ENCODE measurements at places on chromosomes 11 and 22.

DNA sequence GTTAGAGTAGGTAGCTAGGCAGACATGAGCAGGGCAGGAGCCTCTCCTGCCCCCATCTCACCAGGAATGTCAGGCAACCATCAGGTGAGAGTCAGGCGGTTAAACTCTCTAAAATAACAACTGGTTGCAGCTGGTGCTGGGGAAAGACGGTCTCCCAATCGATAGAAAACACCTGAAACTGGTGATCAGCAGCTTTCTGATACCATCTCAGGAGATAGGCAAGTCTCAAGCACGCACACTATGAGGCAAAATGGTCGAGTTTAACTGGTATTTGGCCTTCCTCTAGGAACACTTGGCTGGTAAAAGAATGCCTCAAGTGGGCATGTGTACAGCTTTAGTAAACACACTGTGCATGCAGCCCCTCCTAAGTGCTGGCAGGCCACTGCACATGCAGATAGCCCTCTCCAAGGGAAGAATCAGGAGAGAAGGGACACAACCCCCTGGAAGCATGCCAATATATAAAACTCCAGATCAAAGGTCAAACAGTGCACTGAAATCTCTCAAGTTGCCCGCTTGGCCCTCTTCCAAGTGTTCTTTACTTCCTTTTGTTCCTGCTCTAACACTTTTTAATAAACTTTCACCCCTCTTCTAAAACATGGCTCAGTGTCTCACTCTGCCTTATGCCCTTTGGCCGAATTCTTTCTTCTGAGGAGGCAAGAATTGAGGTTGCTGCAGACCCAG is 88.7 kb downstream of the USP35 start:
- no peak for DNase-seq

GRCh38 chr11:68878022-68878421 is 25.6 kb downstream of the MRPL21 start:
- DNase-seq = no peak

DNA sequence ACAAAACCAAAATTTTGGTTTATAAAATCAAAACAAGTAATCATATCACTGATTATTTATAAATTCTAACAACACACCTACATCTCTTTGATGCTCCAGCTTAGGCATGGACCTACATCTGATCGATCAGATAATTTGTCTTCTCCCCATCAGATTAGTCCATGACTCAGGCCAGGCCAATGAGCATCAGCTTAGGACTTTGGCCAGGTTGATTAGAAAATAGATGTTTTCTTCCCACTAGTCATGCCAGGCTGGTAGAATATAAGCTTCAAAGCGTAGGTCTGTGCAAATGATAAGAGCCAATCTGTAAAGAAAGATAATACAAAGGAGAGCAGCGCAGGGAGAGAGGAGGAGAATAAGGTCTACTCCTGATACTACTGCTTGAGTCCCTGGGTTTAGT is 1487.9 kb downstream of the FAM181B start:
- DNase-seq = no peak

GRCh38 chr22:30573594-30574094 is 821 bp downstream of the GAL3ST1 start:
- DNase-seq = no peak

- DNase-seq = no peak
Measured at GRCh38 chr22:30889996-30890480, 78.5 kb downstream of the MORC2 start.

- no peak for DNase-seq
Measured at GRCh38 chr11:73387594-73388264, 11.5 kb downstream of the RELT start.

- no peak for DNase-seq
Measured at GRCh38 chr11:102225689-102226568, 91.4 kb upstream of the BIRC3 start.

- no peak for DNase-seq
Measured at GRCh38 chr11:10272132-10272531, 21.9 kb downstream of the SBF2 start.

DNA sequence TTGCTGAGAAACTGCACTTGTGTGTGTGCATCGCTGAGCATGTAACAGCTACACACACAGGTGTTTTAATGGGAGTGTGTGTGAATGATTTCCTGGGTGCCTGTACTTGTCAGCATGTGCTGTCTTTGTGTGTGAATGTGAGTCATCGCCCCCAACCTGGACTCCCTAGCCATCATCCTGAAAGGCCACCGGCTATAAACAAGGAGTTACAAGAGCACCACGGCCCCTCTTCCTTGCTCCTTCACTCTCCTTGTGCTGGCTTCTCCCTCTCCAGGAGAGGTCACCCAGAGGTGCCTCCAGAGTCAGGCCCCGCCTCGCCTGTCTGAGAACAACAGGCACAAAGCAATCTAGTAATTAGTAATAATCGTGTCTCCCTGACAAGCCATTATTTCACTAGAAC is 419.2 kb downstream of the BUD13 start:
- no peak for DNase-seq

DNA sequence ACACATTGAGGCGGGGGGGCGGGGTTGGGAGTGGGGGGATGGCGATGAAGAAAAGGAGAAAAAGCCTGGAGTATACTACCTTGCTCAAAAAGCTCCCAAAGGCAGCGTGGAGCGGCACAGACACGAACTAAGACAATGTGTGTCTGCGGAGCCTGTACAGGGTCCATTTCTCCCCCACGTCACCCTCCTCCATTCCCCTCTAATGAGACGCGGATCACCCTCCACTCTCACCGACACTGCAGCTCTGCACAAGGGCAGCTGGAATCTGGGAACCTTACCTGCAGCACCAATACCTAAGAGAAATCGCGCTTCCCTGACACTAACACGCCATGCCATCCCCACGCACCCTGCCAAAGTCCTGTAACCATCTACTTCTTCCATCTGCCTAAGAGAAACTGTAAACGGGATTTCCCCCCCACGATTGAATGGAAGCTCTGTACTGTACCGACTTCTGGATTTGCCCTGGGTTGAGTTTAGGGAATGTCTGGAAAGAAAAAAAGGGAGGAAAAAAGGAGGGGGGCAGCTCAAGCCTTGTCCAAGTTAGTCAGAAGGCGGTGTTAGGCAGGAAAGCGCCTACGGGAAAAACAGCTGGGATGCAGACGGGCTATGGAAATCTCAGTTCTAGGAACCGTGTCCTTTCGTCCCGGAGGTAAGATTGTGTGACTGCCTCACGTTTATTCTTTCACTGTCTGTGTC is 125.7 kb upstream of the C11orf58 start:
- no peak for DNase-seq

Measured in effector memory CD4-positive, alpha-beta T cell (primary cell).